Subcutaneous preadipocyte (primary cell): ENCODE measurements at places on chromosomes 12 and 14. TPM values are rescaled to one million over a fixed set of nuclear protein-coding genes. Genes with fewer than 3 reads are reported as not detected.

The LRRC9 gene
- under 0.01 TPM in 1 of 2 replicates, not detected in the other for total RNA-seq

The CCDC63 gene
- not detected in 2 replicates for total RNA-seq

The ARG2 gene
- 1.8 and 2.2 TPM in 2 replicates for total RNA-seq

The RERGL gene
- not detected in 2 replicates for total RNA-seq

The ACOT6 gene
- total RNA-seq: not detected in 2 replicates
